NCI-H1417 (cell line): ENCODE measurements at places on chromosomes 6 and 20.
A peak's percentile ranks its signal among the peaks of the same experiment; 100 is the strongest.

GRCh38 chr6:116030770-116031169, 29.9 kb downstream of the FRK start:
- no peak for DNase-seq

DNA sequence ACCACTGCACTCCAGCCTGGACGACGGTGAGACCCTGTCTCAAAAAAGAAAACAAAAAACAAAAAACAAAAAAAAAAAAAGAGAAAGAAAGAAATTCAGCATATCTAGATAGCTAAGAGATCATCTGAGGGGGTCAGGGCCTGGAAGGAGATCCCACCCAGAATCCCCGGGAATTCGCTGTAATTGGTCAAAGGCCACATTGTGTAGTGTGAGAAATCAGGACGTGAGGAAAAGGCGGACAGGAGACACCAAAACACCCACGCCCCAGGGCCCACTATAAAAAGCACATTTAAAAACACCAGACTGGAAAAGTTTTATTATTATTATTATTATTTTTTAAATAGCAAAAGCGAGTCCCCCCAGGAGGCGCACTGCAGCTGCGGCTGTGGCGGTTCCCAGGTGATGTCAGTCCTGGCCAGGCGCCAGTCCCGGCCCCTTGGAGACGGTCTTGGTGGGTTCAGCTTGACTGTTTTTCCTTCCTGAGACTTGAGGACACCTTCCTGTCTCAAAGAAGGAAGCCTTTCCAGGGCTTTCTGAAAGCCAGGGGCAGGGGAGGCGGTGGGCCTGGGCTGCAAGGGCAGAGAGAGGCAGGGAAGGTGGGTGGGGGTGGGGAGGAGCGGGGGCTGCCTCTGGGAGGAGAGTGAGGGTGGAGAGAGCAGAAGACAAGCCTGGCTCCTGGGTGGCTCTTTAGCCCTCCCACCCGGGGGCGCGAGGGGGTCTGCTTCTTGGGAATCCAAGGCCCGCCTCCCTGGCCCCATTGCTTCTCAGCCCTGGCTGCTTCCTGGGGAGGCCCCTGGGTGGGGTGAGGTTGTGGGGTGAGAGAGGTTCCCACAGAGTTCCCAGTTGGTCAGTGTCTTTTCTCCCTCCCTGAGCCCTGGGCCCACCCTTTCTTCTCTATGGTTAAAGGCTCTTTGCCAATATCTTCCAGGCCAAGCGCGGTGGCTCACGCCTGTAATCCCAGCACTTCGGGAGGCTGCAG, 14.5 kb downstream of the TCF15 start:
- no peak for DNase-seq

DNA sequence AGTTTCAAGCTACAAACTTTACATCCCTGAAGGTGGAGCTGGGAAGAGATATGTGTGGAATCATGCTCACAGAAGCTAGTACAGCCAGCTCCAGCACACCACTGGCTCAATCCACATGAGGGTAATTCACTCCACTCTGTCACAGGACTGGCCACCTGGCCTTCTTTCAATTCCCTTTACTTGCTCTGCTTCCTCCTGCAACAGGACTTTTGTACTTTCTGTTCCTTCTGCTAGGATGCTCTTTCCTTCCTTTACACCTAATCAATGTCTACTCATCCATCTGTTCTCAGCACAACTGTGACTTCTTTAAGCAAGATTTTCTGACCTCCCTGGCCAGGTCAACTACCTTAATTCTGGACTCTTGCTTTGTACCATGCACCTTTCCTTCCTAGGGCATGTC, 39.4 kb upstream of the MYB start:
- DNase-seq = no peak

- DNase-seq = no peak
Observed at GRCh38 chr6:34916348-34916967, 27.4 kb downstream of the ANKS1A start.

- DNase-seq = no peak
Observed at GRCh38 chr20:13745784-13746183, 38.9 kb downstream of the ESF1 start.

GRCh38 chr6:3575166-3575565, 118.3 kb upstream of the SLC22A23 start:
- peak; percentile 48 for DNase-seq

DNA sequence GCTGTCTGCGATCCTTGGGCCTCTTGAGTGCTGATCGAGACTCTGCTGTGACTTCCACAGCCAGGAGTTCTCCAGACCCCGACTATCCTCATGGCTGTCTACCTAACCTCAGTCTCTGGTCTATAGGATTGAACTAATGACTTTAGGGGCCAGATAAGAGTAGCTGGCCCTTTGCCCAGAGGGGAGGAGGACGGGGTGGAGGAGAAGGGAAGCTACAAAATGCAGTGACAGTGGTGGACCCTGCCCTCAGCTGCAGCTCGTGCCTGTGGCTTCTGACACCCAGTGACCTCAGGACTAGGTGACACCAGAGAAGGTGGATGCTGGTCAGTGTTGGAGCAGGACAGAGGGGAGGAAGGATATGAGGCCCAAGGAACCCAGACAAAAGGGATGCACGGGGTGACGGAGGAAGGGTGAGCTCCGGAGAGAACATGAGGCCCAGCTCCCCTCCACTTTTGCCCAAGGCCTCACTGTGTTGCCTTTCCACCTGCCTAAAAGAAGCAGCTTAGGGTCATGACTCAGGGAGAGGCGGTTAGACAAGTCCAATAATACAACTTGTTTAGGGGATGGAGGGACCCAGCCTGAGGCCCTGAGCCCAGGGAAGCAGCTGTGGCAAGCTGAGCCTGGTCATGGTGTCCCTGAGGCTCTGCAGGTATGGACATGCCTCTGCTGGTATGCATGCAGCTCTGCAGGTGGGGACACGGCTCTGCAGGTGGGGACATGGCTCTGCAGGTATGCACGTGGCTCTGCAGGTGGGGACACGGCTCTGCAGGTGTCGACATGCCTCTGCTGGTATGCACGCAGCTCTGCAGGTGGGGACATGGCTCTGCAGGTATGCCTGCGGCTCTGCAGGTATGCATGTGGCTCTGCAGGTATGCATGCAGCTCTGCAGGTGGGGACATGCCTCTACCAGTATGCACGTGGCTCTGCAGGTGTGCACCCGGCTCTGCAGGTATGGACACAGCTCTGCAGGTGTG, 67.7 kb downstream of the SYNJ2 start:
- DNase-seq = no peak

DNA sequence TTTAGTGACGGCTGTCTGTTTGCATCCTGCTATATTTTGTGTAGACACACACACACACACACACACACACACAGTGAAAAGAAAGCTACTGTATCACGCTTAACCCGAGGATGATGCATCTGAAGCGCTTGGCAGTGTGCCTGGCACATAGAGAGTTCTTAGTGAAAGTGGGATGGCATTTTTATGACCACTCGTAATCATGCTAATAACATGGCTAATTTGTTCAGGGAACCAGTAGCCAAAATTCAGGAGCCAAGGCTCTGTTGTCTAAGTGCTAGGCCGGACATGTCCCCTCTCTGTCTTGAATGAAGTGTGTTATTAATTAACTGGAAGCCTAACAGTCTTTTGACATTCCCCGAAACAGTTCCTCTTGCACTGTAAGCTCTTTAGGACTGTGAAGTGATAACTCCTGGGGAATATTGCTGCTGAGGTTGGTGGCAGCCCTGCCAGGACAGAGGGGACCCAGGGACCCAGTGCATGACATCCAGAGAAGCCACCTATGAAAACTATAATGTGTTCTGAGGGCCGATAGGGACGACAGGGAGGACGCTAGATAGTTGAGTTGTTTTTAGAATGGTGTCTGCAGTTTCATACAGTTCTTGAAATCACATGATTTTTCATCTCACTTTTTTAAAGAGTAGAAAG, 45.0 kb upstream of the IRF4 start:
- no peak for DNase-seq

- DNase-seq = no peak
Observed at GRCh38 chr6:39214846-39215639, 14.2 kb downstream of the KCNK5 start.

GRCh38 chr6:28634761-28635546, 109.3 kb downstream of the GPX5 start:
- DNase-seq = peak; percentile 47

GRCh38 chr6:145892026-145892425, 72.1 kb downstream of the SHPRH start:
- no peak for DNase-seq

- DNase-seq = no peak
Observed at GRCh38 chr6:2168480-2168879, 76.9 kb downstream of the GMDS start.

- no peak for DNase-seq
Observed at GRCh38 chr6:37793067-37793466, 26.5 kb upstream of the ZFAND3 start.

- no peak for DNase-seq
Observed at GRCh38 chr20:3759316-3759823, 8.2 kb downstream of the ADISSP start.

- no peak for DNase-seq
Observed at GRCh38 chr20:23203951-23204730, 118.0 kb upstream of the CD93 start.

DNA sequence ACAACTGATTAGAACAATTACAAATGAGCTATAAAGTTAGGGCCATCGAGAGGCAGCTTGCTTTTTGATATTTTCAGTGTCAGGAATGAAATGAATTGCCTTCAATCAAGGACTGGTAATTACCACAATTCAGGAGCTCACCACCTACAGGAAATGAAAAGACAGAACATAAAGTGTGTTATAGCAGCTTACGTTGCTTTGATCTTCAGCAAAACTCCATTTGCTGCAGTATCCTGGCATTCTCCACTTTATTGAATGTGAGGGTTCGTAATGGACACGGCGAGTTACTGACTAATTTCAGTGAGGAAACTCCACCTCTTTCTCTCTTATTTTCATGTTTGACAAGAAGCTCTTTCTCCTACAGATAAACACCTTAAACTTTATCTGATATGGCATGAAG, 440.0 kb upstream of the HSF2 start:
- no peak for DNase-seq

- peak; percentile 17 for DNase-seq
Observed at GRCh38 chr6:20943040-20943627, 408.9 kb downstream of the CDKAL1 start.

GRCh38 chr6:144263786-144264185, 21.3 kb upstream of the UTRN start:
- DNase-seq = no peak

DNA sequence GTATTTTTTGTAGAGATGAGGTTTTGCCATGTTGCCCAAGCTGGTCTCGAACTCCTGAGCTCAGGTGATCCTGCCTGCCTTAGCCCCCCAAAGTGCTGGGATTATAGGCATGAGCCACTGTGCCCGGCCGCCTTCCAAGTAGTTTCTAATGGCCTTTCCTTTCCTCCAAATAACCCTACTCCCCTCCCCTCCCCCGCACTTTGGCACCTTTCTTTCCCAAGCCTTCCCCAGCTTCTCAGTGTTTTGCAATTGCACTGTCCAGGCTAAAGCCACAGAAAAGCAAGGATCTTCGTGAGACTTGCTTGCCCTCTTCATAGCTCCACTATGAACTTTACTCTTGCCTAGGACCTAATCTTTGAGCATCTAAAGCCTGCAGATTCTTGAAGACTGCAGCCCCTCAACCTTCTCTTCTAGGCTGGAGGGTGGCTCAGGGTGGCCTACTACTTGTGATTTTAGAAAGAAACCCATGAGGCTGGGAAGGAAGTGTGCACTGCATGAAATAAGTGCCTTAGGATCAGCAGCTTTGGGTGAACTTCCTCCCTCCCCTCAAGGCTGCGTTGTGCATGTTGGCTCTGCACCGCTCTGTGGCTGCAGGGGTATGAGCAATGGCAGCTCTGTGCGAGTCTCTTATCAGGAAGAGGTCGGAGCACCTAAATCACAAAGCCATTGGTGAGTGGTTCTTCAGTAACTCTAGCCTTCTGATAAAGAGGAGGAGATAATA, 152.4 kb upstream of the SNX9 start:
- DNase-seq = no peak

GRCh38 chr6:3117912-3118352, 579 bp upstream of the BPHL start:
- DNase-seq = no peak

- no peak for DNase-seq
Observed at GRCh38 chr6:163459007-163459406, 44.5 kb downstream of the QKI start.

- DNase-seq = no peak
Observed at GRCh38 chr20:36544134-36545018, 3.1 kb downstream of the MYL9 start.

- no peak for DNase-seq
Observed at GRCh38 chr20:24357177-24357576, 112.3 kb upstream of the SYNDIG1 start.

DNA sequence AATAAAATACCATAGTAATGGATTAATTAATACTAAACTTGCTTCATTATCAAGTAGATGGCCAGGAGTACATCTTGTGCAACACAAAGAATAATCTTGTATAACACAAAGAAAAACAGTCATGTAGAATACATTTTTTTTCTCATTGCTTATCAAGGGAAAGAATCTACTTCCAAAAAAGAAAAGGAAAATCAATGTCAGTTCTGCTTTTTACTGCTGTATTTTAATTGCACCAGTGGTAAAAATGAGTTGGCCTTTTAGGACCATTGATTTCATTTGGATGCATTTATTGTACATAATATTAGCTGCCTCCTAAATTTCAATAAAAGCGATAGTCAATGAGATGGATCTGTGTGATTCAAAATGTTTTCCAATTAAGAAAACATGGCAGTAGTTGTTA, 96.9 kb upstream of the BTBD3 start:
- no peak for DNase-seq

DNA sequence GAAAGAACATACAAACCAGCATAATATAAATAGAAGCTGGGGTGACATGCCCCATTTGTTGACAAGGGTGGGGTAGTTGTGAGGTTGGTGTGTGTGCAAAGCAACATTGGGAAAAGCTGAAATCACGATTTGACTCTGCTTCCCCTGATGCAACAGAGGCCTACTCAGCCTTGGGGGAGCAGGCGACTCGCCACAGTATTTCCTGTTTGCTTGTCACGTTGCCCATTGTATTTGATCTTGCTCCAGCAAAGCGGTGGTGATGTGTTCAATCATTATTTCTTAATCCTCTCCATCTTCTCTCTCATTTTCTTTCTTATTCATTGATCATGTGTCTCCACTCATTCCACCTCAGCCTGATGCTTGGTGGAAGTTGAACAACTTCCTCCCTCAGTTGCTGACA, 165.8 kb upstream of the CITED2 start:
- DNase-seq = no peak

DNA sequence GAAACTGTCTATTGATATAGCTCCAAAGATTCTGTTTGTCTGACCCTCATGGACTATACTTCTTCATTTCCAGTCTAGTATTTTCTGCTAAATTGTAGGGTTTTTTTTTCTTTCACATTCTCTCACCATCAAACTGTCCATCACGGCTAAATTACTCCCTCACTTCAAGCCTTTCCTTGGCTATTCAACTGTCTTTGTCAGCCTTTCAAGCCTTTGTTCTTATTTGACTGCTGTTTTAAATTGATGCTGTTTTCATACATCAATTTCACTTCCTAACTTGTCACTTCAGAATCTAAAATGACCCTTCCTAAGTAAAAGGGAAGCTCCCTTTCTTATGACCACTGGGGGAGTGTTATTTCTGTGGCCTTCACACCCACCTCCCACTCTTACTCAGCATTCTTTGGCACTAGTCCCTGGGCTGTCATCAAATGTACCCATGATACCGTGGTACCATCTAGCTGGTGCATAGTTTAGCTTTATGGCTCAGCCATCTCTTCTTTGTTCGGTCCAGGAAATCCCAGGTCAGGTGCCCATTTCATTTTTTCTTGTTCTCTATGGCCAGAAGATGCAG, 8.6 kb downstream of the GJA1 start:
- peak; percentile 4 for DNase-seq

GRCh38 chr6:128712898-128713297, 170.0 kb upstream of the LAMA2 start:
- no peak for DNase-seq

- no peak for DNase-seq
Observed at GRCh38 chr6:17233531-17233930, 47.6 kb upstream of the RBM24 start.
